Nucleus accumbens (tissue), 56 donors: ENCODE measurements at places on chromosomes 16 and 17.

DNA sequence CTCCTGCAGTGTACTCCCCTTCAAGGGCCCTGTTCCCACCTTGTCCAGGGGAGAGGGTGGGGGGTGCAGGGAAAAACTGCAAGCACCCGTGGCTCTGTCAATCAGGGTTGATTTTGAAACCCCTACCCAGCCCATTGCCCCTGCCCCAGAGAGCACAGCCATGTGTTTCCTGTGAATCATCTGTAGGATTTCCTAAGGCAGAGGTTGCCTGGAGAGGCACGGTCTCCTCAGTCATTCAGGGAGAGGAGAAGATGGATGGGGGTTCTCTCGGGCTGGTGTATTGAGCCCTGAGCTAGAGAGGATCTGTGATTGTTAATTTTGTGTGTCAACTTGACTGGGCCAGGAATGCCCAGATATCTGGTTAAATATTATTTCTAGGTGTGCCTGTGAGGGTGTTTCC is 3.5 kb upstream of the AGRP start:
- DNase-seq, result no peak

- DNase-seq, result no peak
Measured at GRCh38 chr16:67270931-67271338, 8.4 kb upstream of the PLEKHG4 start.

DNA sequence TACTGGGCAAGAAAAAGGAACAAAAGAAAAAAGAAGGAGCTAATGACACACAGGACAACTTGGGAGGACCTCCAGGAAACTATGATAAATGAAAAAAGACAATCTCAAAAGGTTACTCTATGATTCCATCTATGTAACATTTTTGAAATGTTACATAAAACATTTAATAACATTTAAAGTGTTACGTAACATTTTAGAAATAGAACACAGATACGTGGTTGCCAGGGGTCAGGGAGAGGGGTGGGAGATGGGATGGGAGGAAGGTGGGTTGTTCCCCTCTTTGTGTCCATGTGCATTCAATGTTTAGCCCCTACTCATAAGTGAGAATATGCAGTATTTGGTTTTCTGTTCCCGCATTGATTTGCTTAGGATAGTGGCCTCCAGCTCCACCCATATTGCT is 116.6 kb downstream of the C16orf95 start:
- no peak for DNase-seq

GRCh38 chr17:36501963-36502362 is 15.5 kb downstream of the ZNHIT3 start:
- DNase-seq, result no peak

- DNase-seq, result no peak
Measured at GRCh38 chr16:15919331-15919730, 30.1 kb upstream of the ABCC1 start.

- DNase-seq, result no peak
Measured at GRCh38 chr17:12545877-12546513, 119.7 kb upstream of the MYOCD start.

DNA sequence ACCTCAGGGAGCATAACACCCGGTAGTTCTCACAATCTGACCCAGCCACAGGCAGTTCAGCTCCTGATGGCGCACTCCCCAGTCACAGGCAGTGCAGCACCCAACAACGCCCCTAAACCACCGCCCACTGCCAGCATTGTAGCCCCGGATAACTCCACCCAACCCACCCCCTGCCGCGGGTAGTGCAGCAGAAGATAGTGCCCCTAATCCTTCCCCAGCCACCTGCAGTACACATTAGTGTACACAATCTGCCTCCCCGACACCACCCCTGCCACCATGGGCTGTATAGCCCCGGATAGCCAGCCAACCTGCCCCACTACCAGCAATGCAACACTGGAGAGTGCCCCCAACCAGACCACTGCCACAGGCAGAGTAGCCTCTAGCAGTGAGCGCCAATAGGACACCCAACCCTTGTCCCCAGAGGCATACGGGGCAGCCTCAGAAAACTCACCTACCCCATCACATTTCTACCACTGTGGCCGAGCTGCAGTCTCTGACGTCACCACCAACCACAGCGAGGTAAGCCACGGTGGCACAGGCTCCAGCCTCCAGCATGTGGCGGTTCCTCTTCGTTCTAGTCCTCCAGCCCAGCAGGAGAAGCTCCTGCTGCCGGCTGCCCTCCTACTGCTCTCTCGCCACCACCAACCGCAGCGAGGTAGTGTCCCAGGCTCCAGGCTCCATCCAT is 877.3 kb downstream of the KCNJ18 start:
- no peak for DNase-seq

DNA sequence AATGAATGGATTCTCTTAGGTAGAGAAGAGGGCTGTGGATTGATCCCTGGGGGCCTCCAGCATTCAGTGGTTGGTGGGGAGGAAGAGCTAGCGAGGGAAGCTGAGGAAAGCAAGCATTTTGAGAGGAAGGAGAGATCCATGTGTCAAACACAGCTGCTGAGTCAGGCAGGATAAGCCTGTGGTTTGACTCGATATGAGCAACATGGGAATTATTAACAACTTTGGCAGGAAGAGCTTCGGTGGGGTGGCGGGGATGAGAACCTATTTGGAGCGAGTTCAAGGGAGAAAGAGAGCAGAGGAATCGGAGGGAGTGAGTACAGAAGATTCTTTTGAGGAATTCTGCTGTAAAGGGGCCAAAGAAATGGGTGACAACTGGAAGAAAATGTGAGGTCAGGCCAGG is 59.5 kb upstream of the CDC42EP4 start:
- no peak for DNase-seq

DNA sequence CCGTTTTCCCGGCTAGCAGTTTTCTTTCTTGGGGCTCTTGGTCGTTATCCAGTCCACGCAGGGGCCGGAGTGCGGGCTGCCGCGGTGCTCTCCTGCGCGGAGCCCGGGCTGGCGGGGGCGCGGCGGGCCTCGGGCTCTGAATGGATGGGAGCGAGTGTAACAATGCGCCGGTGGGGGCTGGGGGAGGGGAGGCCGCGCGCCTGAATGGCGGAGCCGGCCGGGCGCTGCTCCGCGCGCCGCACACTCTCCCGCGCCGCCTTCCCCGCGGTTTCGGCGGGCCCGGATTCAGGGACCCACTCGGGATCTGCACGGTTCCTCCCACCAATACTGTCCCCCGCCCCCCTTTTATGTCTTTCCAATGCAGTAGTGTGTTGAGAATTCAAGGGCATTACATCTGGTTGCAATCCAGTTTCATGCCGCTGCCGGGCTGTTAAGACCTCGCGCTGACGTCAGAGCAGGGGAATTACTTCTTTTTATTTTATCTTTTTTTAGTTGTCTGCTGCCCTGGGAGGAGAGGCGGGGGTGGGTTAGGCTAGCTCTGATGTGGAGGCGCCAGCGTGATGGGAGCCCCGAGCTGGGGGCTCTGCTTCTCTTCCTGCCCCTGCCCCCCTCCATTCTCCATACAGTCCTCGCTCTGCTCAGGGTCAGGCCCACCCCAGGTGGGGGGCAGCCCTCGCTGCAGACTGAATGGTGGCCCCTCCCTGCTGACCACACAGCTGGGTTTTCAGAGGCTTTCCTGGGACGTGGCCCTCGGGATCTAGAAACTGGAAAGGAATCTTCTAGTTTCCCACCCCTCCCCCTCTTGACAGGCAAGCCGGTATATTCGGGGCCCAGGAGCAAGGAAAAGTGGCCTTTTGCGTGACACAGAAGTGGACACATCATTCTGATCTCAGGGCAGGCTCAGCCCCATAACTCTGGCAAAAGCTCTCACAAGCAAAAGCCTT is 1.8 kb downstream of the RAI1 start:
- peak; percentile 64 for DNase-seq

GRCh38 chr16:50469744-50470321 is 78.4 kb upstream of the NKD1 start:
- peak; percentile 26 for DNase-seq

GRCh38 chr17:39629898-39630297 is 3.1 kb downstream of the PPP1R1B start:
- DNase-seq, result no peak

DNA sequence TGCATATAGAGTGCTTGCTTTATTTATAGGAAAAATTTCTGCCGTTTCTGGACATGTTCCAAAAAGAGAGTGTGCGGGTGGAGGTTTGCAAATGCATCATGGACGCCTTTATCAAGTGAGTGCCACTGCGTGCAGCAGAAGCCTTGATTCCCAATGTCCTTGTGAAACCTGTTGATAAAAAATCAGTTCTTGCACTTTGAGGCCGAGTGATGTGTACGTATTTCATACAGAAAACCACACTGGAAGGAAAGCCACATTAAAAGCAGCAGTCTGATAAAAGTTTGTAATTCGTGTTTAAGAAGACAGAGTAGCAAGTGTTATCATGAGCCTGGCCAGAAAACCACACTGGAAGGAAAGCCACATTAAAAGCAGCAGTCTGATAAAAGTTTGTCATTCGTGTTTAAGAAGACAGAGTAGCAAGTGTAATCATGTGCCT is 78.0 kb downstream of the KNOP1 start:
- no peak for DNase-seq

DNA sequence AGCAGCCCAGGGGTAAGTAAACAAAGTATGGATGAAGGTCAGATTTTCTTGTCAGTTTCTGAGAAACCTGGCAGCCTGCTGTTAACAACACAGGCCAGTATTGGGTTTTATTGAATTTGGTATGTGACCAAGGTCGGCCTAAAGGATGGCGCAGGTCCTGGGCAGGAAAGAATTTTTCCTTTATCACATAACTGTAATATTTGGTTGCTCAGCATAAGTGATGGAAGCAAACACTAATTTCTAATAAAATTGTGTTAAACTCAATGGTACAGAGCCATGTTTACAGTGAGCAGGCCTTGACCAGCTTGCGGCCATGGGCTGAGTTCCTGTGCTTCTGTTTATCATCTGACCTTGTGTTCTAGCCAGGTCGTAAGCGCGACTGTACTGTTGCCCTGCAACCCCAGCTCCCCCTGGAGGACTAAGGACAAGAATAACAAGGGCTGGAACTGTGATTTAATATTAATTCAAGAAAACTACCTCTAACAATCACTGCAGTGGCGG is 10.5 kb downstream of the POLDIP2 start:
- DNase-seq, result no peak

- DNase-seq, result no peak
Measured at GRCh38 chr17:80888276-80889160, 103.1 kb upstream of the CHMP6 start.

GRCh38 chr16:66843191-66843590 is 1.0 kb upstream of the CA7 start:
- no peak for DNase-seq

DNA sequence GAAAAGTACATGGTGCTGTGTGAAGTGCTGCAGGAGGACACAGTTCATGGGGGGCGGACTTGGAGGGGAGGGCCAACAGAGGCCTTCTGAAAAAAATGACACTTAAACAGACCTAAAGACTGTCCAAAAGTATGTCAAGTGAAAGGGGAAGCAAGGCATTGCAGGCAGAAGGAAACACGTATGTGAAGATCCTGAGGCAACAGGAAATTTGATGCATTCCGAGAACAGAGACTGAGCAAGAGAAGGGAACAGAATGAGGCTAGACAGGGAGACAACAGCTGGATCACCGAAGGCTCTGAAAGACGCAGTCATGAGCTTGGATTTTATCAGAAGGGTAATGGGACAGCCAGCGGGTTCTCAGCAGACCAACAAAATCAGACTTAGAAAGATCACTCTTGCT is 1.1 kb downstream of the IFT20 start:
- DNase-seq, result no peak

DNA sequence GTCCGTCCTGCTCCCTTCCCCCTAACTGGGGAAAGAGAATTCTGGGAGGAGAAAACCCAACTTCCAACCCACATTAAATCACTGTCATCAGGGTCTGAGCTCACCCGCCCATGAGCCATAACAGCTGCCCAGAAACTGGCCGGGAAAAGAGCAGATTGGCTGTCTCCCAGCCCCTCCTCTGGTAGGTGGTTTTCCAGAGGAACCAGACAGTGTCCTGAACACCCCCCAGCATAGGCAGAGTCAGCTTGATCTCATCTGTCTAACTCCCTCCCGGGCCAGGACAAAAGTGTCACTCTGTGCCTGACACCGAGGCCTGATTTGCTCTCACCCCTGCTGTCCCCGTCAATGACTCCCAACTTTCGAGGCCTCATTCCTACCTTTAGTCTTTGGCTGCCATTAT is 197.0 kb downstream of the AXIN2 start:
- DNase-seq, result no peak

DNA sequence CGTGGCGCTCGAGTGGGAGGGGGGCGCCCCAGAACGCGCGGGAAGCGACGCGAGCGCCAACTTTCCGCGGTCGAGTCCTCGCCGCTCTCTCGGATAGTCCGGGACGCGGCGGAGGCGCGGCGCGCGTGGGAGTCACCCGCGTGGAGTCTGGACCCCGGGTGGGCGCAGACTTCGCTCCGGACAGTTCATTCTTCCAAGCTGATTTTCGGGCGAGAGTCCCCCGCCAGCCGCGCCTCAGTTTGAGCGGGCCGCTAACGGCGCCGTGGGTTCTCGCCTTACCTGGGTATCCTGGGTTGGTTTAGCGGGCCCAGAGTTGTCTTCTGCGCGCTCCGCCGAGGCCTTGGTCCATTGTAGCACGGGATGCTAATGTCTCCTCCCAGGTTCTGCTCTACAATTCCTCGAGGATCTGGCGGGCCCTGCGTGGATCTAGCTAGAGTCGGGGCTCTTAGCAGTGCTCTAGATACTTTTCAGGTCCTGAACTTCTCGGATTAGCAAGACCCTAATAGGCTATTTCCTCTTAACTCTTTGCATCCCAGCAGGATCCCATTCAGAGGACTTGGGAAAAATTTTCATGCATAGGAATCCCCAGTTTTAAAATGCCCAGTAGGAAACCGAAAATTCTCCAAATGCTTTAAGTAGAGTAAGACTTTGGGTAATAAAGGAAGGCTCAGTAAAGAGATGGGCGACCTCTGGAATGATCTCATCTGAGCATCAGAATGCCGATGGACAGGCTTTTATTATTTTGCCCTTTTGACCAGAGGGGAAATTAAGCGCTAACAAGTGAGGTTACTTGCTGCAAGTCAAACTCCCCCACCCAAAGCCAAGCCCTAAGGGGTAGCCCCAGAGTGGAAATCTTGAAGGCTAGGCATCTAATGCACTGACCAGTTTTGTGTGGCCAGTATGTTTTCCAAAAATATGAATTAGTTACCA is 537 bp upstream of the GJC1 start:
- no peak for DNase-seq

DNA sequence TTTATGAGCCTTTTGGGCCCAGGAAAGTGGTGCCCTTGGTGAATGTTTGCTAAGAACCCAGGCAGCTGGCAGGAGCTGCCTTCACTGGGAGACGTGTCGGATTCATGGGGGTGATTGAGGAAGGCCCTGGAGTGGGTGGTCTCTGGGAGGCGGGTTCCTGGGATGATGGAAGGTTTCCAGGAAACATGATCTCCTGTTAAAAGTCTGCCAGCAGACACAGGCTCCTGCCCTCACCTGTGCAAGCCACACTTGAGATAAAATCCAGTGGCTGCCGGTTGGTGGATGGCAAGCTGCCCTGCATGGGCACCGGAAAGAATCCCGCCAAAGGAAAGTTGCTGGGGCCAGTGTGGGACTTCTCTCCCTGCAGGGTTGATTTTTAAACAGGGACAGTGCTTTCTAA is 189.0 kb upstream of the CIBAR2 start:
- DNase-seq, result no peak

DNA sequence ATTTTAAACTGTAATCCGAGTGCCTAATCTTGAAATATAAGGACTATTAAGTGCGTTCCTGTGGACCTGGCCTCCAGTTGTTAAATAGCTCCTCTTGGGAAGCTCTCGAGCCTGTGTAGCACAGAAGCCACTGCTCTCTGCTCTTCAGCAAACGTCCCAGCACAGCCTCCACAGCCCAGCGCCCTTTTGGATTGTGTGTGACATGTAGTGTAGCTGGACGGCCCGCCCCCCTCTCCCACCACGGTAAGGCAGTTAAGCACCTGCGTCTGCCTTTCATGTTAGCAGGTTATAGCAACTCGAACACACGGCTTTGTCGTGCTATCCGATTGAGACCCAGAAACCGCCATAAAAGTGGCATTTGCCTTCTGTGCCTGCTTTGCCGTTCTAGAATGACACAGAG is 79.2 kb upstream of the CHMP6 start:
- DNase-seq, result no peak
